ENCODE measurements at places on chromosomes 2 and 18. TPM values are rescaled to one million over a fixed set of nuclear protein-coding genes. Genes with fewer than 3 reads are reported as not detected.

Gene LAMA3
- polyA plus RNA-seq, result 2.2 TPM

Gene ANTXR1
- polyA plus RNA-seq, result 5.2 TPM

Gene IGFBP5
- 1.6 TPM for polyA plus RNA-seq

Gene IL1B
- polyA plus RNA-seq, result not detected

Gene TUBA4A
- polyA plus RNA-seq, result not detected

Gene CNGA3
- polyA plus RNA-seq, result 0.64 TPM

All from neural cell (in vitro differentiated cells).